ENCODE measurements at places on chromosomes 13 and 19.

DNA sequence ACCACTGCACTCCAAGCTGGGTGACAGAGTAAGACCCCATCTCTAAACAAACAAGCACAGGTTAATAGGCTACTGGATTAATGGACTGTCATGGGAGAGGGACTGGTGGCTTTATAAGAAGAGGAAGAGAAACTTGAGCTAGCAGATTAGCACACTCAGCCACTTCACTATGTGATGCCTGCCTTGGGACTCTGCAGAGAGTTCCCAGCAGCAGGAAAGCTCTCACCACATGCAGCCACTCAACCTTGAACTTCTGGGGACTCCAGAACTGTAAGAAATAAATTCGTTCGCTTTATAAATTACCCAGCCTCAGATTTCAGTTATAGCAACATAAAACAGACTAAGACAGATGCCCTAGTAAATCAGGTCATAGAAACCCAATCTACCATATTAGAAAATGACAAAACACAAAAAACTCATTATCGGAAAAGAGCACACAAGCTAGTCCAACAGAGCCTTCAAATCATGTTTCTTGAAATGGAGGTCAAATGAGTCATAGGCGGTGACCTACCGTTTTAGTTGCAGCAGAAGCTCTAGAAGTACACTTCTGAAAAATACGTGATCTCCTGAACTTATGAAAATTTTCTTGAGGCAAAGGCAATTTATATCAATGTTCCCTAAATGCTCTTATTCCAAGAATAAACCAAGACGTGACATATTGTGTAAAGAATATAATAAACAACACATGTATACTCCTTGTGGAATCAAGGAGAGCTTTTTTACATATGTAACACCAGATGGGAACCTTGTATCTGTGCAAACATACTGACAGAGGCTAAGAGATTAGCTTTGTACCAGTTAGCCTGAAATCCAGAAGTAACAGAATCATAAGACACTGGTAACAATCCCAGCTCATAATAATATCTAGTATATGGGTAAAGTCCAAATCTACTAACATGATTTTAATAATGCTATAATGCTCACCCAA lies 340.9 kb upstream of the SGCG start:
- no peak for DNase-seq

DNA sequence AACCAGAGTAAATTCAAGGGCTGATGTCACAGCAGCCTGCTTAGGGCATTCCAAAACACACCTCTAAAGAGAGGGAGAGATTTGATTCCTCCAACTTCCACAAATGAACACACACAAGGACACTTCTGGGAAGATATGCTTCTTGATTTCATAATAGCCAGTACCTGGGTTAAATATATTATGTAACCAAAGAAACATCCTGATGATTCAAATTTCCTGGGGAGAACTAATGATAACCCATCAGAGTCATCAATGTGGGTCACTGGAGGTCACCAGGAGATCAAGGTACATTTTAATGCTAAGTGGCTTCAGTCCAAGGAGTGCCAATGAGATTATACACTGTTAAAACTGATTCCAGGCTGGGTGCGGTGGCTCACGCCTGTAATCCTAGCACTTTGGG lies 54.0 kb upstream of the DOCK9 start:
- no peak for DNase-seq

- DNase-seq: no peak
Observed at GRCh38 chr19:40560092-40560507, 16.6 kb upstream of the SHKBP1 start.

DNA sequence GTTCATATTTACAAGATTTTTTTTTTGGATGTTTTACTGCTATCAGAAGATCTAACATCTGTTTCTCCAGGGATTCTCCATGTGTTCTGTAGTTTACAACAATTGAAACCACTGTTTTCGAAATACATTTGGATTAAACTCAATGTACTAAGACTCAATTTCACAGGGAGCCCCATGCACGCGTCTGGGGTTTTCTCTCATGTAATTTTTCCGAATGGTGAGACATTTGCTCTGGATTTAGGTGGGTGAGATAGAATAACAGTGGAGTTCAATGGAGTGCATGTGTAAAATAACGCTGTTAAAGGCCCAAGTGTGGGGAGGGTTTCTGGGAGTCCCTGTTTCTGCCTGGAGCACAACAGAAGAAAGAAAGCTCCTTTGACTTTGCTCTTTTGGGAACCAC lies 330.3 kb downstream of the TSHZ3 start:
- DNase-seq: no peak

DNA sequence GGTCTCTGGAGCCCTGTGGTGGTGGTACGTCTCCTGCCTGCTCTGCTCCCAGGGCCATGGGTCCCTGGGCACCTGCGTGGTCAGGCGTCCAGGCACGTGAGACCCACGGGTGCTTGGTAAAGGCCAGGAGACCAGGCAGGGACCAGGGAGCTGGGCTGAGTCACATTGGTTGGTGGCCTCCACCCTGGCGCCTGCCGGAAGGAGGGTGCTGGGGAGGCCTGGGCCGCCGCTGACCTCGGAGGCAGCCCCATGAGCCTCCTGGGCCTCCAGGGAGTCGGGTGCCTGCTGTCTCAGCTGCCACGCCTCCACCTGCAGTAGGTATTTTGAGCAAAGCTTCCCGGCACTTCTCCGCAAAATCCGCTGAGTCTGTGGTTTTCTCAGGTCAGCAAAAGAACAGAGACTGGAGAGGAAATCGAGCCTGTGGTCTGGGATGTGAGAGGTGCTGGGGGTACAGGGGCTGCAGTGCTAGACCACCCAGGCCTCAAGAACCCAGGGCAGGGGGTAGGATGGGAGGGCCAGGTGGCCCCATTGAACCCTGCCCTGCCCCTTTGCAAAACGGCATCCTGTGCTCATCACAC lies 3.6 kb upstream of the PLK5 start:
- no peak for DNase-seq

DNA sequence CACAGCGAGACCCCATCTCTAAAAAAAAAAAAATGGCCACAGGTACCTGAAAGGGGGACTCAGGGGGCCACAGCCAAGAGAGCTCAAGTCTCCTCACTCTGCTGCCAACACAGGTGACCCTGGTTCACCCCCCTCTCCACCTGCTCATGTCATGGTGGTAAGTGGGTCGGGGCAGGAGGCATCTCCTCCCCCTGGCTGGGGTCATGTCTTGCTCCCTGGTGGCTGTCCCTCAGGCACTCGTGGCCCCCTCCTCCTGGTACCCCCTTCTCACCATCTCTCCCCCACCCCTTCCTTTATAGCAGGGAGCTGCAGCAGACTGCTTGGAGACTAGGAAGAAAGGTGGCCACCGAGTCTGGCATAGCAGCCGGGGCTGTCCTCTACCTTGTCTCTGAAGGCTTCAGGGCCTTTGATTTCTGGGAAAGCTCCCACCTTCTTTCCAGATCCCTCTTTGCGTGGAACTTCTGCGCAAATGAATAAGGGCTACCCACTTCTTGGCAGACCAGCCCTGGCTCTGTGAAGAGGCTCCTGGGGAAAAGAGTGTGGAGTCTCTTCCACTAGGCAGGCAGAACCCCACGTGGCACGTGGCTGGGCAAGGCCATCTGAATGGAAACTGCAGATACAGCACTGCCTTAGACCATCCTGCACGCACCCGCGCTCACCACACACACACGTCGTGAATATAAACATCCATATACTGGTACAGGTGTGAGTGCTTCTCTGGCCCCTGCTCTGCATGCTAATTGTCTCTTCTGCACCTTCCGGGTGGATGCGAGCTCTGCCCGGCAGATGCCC lies 20.1 kb upstream of the MIER2 start:
- DNase-seq: no peak

DNA sequence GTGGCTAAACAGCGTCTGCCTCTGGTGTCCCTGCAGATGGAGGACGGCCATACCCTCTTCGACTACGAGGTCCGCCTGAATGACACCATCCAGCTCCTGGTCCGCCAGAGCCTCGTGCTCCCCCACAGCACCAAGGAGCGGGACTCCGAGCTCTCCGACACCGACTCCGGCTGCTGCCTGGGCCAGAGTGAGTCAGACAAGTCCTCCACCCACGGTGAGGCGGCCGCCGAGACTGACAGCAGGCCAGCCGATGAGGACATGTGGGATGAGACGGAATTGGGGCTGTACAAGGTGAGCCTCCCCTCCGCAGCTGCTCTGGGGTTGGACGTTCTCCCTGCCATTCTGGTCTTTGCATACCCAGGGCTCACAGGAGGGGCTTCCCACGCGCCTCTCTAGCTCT lies 19.9 kb downstream of the UHRF1 start:
- no peak for DNase-seq

GRCh38 chr13:66528180-66528579 lies 702.0 kb downstream of the PCDH9 start:
- DNase-seq: no peak

DNA sequence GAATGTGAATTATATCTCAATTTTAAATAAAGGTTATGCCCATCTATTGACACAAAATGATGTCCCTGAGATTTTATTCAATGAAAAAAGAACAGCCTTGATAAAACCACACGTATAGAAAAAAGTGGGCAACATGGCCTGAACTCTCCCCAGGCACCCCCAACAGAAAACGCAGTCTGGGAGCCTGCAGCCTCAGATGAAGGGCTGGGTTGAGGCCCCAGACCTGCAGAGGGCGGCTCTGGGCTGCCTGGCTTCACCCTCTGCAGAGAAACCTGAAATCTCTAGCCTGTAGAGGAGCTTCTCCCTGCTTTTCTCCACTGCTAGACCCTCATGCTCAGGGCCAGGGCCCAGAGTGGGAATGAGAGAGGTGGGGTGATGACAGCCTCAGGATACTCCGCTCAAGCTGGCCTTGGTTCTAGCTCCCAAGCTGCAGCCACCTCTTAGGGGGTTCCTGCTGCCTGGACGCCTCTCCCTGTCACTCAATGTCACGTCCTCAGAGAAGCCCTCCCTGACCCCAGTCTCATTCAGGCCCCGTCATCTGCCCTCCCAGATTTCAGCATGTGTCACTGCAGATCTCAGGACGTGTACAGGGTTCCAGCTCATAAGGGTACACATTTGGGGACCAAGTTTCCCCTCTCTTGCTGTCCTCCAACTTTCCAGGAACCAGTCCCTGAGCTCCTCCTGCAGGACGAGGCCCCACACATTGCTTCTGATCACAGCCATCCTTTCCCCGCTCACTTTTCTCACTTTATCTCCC lies 1.8 kb downstream of the MBD3 start:
- no peak for DNase-seq

- no peak for DNase-seq
Observed at GRCh38 chr13:113149711-113150549, 8.5 kb upstream of the PROZ start.

- DNase-seq: no peak
Observed at GRCh38 chr13:109595471-109595870, 190.9 kb downstream of the IRS2 start.

GRCh38 chr19:18660051-18660910 lies 23.2 kb upstream of the CRTC1 start:
- no peak for DNase-seq

DNA sequence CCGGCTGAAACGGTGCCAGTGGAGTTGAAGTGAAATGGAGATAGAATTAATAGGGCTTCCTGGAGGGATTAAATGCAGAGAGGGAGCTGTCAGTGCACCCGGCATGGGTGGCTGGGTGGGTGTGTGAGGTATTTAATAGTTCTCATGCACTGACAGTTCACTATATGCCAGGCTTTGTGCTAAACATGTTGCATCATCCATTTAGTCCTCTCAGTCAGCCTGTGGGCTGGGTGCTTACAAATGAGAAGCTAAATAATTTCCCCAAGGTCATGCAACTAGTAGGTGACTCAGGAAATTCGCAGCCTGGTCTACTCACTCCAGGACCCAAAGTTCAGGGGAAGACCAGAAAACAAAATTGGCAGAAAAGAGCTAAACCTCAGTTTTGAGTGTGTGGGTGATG lies 63.5 kb upstream of the SPATA13 start:
- DNase-seq: no peak

GRCh38 chr19:16435238-16435917 lies 36.4 kb downstream of the EPS15L1 start:
- DNase-seq: no peak

- DNase-seq: peak; percentile 78
Observed at GRCh38 chr19:48965806-48966540, 864 bp downstream of the FTL start.

DNA sequence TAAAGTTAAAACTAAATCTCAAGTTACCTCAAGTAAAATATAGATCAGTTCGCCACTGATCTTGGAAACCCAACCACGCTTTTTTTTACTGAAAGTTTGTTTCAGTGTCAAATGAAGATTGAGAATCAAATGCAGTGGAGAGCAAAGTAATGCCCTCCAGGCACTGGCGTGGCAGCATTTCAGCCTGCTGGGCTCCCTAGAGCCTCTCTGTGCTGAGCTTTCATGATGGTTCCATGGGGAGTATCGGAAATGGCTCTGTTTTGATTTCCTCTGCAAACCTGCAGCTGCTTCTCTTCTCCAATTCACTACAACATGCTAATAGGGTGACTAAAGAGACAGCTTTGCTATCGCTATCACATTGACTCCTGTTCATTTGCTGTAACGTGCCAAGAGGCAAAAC lies 141.6 kb downstream of the FGF14 start:
- no peak for DNase-seq

DNA sequence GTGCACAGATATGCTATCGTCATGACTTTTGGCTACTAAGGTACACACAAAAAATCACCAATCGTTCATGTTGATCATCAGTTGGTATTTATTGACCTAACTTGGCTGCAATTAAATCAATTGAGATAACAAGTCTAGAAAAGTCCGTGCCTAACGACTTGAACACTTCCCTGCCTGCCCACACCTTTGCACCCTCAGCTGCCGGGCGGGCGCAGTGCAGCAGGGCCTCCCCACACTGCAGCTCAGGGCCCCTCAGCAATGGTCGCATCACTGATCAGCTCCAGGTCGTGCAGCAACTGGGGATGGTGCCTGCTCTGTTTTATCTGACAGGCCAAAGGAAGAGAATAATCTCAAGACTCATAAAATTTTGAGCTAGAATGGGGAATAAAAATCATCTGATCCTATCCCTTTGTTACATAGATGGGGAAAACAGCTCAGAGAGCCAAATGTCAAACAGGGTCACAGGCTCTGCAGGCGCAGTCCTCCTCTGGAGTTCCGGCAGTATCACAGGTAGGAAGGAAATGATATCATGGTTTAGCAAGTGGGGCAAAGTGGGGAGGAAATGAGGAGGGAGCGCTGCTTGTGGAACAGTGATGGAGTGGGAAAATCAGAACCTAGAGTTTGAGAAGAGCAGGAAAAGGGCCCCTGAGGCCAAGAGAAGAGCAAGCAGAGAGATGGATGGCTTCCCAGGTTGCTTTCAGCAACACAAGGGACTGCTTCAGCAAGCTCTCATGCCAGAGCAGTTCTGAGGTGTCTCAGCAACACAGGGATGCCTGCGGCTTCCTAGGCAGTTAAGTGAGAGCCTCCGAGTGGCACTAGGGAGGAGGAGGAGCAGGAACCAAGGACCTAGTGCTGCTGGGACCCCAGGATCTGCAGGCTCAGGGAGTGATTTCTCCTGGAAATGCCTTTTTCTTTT lies 57.5 kb downstream of the SLC7A1 start:
- DNase-seq: no peak

DNA sequence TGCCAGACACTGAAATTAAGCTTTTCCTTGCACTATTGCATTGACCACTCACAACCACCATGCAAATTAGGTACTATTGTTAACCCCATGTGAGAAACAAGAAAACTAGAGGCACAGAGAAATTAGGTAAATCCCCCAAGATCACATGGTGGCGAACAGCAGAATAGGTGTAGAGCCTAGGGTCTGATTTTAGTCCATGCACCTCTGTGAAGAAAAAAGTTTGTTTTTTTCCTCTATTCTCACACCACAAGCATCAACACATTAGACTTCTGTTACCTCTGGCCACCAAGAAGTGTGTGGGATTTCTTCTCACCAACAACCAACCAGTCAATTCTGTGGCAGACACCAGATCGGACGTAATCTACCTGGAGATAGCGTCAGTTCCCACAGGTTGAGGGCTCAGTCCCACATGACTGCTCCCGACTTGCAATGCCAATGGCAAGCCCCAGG lies 391.9 kb downstream of the COG6 start:
- DNase-seq: no peak

GRCh38 chr19:51019544-51019925 lies at the start of gene KLK10:
TSS of gene KLK10 (minus strand) at chr19:51019709. CDS start at chr19:51019130, 579 bp downstream.
- no peak for DNase-seq

All from stimulated activated CD8-positive, alpha-beta memory T cell treated with anti-CD3 and anti-CD28 coated beads, Interleukin-4, amount 100 ng/mL, for 4 hours (primary cell).